ENCODE measurements at places on chromosomes 12 and 14. TPM values are rescaled to one million over a fixed set of nuclear protein-coding genes. Genes with fewer than 3 reads are reported as not detected.

DNA sequence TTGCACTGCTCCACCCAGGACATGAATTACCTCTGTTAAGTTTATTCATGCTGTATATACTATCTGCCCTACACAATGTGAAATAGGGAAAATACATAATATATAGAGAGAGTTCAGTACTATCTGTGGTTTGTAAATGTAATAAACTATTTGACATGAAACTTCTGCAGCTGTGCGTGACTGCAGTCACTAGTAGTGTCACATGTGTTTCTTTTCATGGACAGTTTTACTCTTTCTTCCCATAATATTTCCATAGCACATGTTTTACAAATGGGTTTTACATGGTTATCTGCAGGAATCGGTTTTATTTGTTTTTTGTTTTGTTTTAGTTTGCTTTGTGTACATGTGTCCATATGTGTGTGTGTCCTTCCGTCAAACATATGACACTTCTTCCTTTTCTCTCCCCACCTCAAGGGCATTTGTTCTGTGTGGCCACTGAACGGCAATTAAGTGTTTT is 1644.1 kb upstream of the FLRT2 start:
- no peak for DNase-seq

- DNase-seq, result no peak
These were observed 5.7 kb upstream of the CLEC14A start for GRCh38 chr14:38261620-38262019.

DNA sequence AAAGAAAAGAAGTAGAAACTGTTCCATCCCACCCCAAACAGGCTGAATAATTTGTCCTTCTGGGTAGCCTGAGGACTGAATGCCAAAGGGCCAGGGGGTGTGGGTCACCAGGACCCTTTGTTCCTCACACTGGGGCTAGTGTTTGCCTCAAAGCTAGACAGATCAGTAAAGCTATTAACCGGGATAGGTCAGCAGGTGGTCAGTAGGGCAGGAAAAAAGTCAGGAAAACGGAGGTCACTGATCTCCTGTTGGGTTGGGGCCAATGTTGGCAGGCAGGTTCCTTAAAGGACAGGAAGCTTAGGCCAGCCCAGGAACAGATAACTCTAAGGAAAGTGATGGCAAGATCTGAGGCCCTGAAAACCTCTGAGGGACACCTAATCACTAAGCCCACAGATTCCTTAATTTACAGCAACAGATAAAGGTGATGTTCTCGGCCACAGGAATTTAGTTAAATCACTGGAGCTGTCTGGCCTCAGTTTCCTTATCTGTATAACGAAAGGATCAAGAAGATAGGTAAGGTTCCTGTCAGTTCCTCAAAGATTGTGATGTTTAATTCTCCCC is 22.7 kb upstream of the TMPO start:
- no peak for DNase-seq

The TSPAN9 gene
- total RNA-seq, result 18.5 TPM

DNA sequence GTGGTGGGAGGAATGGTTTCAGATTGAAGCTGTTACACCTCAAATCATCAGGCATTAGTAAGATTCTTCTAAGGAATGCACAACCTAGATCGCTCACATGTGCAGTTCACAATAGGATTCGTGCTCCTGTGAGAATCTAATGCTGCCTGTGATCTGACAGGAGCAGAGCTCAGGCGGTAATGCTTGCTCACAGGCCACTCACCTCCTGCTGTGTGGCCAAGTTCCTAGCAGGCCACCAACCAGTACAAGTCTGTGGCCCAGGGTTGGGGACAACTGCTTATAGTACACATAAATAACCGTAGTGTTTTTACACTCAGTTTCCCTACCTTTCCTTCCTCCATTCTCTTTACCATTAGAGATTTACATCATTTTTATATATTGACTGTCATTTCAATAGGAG is 121.4 kb downstream of the SLCO1B3 start:
- DNase-seq, result no peak

- DNase-seq, result no peak
These were observed 140.6 kb downstream of the ITPR2 start for GRCh38 chr12:26692407-26692806.

GRCh38 chr12:114499338-114499737 is 93.4 kb upstream of the TBX5 start:
- DNase-seq, result no peak

GRCh38 chr14:105933238-105933637 is 406.9 kb downstream of the TMEM121 start:
- DNase-seq, result no peak

DNA sequence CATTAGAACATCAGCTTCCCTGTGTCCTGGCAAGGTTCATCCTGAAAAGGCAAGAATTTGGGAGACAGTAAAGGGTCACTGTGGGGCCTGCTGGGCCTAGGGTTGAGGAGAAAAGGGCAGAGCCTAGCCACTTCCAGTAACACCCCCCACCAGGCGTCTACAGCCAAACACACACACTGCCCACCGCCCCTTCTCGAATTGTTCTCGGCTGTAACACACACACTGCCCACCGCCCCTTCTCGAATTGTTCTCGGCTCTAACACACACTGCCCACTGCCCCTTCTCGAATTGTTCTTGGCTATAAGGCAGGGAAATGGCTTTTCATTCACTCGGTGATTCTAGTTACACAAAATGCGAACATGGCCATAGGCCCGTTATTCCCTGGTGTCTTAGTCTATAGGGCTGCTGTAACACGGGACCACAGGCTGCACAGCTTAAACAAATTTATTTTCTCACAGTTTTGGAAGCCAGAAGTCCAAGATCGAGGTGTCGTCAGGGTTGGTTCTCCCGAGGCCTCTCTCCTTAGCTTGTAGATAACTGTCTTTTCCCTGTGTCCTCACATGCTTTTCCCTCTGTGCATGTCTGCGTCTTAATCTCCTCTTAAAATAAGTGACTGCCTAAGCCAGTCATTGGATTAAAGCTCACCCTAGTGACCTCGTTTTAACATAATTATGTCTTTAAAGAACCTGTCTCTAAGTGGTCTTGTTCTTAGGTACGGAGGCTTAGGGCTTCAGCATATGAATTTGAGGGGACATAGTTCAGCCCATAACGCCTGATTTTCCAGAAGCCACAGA is 171.0 kb downstream of the ADGRD1 start:
- no peak for DNase-seq

Data from HT1080 (cell line).